CD8-positive, alpha-beta memory T cell (primary cell): ENCODE measurements at places on chromosomes 16 and 17. TPM values are rescaled to one million over a fixed set of nuclear protein-coding genes. Genes with fewer than 3 reads are reported as not detected.

Gene TSPAN10
- total RNA-seq, result 0.31 TPM

Gene PYDC1
- not detected for total RNA-seq

DNA sequence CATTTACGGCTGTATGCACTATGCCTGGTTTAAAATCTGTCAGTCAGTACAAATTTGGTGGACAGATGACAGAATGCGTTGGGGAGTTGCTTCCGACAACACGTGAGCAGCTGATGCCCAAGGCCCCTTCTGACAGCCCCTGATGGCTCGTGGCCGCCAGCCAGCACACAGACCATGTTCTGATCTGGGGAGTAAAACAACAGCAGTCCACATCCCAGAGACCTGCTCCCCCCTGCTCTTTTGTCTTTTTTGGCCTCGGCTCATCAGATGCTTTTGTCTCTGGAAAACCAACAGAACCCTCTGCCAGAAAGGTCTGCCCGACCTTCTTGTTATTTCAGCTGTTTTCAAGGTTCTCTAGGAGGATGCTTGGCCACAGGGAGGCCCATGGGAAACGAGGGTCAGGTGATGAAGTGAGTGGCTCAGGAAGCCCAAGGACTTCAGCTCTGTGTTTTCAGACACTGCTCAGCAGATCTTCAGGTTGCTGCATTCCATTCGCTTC, 10.8 kb downstream of the ARSG start:
- peaks cover 20% of the 10 kb centered on the region for H3K4me1 ChIP-seq
- H3K27me3 ChIP-seq, result no peaks in the 10 kb centered on the region
- no peak for DNase-seq
- H3K4me3 ChIP-seq, result no peak overlapping the region
- H3K27ac ChIP-seq, result no peak overlapping the region
- H3K36me3 ChIP-seq, result no peaks in the 10 kb centered on the region

GRCh38 chr16:16197331-16197730, 26.0 kb downstream of the ABCC6 start:
- H3K4me1 ChIP-seq, result no peaks in the 10 kb centered on the region
- DNase-seq, result no peak
- H3K27ac ChIP-seq, result no peak overlapping the region
- no peaks in the 10 kb centered on the region for H3K36me3 ChIP-seq
- H3K4me3 ChIP-seq, result no peak overlapping the region

Gene SECTM1
- 1.1 TPM for total RNA-seq

Gene MYCBPAP
- total RNA-seq, result 0.86 TPM

Gene PLEKHG4
- total RNA-seq, result 29.3 TPM

Gene NTN3
- total RNA-seq, result not detected

DNA sequence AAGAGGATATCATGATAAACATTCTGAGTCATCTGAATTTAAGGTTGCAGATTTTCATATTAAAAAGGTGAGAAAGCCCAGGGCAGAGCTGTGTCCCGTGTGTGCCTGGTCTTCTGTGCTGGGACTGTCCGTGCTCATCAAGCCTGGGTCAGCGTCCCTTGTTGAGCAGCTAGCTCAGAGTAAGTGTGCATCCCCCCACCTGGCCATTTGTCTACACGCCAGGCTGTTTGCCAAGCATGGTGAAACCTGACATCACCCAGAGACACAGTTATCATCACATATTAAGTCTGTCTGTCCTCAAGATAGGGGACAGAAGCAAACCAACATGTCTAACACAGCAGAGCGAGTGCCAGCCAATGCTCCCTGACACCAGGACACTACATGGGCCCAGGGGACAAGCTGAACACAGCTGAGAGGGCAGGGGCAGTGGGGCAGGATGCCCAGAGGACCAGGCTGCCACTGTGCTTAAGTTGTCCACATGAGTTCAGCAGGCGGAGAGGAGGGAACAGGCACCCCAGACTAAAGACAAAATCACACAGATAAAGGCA, 57.9 kb upstream of the CNEP1R1 start:
- H3K36me3 ChIP-seq, result no peaks in the 10 kb centered on the region
- H3K27me3 ChIP-seq, result peaks cover 4% of the 10 kb centered on the region
- no peaks in the 10 kb centered on the region for H3K4me1 ChIP-seq
- no peak overlapping the region for H3K4me3 ChIP-seq
- DNase-seq, result no peak
- H3K27ac ChIP-seq, result no peak overlapping the region

Gene TEX14
- 0.11 TPM for total RNA-seq

DNA sequence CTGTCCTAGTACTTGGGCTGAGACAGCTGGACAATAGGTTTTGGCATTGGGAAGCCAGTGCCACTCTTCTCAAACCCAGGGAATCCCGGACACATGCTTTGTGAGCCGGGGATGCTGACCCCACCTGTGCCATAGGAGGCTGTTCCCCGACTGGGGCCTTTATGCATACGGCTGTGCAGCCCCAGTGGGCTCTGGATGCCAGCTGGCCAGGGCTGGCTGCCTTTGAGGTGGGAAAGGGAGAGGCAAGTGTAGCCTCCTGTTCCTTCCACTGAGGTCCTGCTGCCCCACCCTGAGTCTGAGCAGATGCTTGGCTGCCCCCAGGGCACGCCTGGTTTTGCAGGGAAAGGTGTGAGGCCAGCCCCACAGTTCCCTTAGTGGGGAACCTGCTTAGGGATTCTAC, 105.7 kb downstream of the CCDC182 start:
- DNase-seq, result no peak
- no peak overlapping the region for H3K4me3 ChIP-seq
- no peak overlapping the region for H3K27ac ChIP-seq
- H3K4me1 ChIP-seq, result no peaks in the 10 kb centered on the region
- no peaks in the 10 kb centered on the region for H3K36me3 ChIP-seq

DNA sequence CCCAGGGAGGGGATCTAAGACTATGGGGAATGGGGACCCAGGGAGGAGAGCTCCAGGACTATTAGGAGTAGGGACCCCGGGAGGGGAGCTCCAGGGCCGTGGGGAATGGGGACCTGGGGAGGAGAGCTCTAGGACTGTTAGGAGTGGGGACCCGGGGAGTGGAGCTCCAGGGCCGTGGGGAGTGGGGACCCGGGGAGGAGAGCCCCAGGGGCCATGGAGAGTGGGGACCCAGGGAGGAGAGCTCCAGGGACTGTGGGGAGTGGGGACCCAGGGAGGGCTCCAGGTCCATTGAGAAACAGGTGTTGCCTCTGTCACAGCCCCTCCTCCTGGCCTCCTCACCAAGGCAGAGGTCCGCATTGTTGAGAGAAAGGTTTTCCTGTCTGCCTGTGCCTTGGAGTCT, 16.0 kb downstream of the MPRIP start:
- H3K27ac ChIP-seq, result no peak overlapping the region
- H3K4me3 ChIP-seq, result no peak overlapping the region
- no peak for DNase-seq
- peaks cover 6% of the 10 kb centered on the region for H3K4me1 ChIP-seq
- H3K27me3 ChIP-seq, result no peaks in the 10 kb centered on the region

- no peaks in the 10 kb centered on the region for H3K27me3 ChIP-seq
- no peak overlapping the region for H3K27ac ChIP-seq
- no peak for DNase-seq
- H3K36me3 ChIP-seq, result no peaks in the 10 kb centered on the region
These were observed 23.1 kb downstream of the GABARAPL2 start for GRCh38 chr16:75589306-75589705.

DNA sequence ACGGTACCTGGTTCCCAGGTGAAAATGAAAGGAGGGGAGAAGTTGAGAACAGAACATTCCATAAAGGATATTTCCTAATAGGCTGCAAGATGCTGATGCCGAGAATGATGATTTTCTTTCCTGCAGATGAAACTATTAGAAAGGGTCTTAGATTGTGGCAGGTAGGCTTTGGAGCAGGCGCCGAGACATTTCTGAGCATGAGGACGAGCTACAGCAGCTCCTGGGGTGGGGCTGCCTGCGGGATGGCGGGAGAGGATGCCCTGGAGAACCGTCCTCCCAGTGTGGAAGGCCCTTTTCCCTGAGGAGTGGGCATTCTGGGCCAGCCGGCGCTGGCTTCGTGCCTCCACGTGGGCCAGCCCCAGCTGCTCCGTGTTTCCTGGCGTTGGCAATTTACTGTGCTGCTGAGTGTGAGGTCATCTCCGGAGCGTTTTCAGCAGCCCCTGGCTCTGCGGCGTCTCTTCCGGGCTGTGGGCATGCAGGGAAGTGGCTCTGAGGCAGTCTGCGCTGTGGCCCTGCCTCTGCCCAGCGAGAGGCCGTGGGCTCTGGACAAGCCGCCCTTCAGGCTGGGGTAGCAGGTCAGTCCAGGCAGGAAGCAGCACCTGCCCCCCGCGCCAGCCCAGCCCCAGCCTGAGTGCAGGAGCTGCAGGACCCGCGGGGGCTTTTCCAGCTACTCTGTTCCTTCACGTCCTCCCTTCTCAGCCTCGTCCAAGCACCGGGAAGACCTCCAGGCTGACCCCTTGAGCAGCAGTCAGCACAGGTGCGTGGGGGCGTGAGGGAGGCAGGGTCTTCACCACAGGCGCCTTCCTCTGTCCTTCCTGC, 12.2 kb downstream of the ENGASE start:
- no peak overlapping the region for H3K4me3 ChIP-seq
- H3K36me3 ChIP-seq, result no peaks in the 10 kb centered on the region
- no peak for DNase-seq
- H3K27me3 ChIP-seq, result no peaks in the 10 kb centered on the region
- no peaks in the 10 kb centered on the region for H3K4me1 ChIP-seq

DNA sequence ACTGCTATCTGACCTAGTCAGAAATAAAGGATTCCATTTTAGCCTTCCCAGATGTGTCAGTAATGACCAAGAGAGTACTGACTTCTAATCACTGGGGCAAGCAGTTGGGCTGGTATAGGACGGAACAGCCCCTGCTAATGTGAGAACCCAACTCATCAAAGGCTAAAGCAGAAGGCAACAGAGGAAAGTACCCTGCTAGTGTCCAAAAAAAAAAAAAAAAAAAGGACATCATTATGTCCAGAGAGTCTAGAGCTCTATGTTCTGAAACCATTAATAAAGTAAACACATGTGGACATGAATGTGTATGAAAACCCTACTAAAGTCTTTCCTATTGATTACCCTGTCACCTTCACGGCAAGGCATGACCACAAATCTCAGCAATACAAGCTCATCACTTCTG, 85.0 kb downstream of the CYTH1 start:
- no peak overlapping the region for H3K4me3 ChIP-seq
- no peak for DNase-seq
- no peaks in the 10 kb centered on the region for H3K27me3 ChIP-seq
- no peaks in the 10 kb centered on the region for H3K4me1 ChIP-seq

DNA sequence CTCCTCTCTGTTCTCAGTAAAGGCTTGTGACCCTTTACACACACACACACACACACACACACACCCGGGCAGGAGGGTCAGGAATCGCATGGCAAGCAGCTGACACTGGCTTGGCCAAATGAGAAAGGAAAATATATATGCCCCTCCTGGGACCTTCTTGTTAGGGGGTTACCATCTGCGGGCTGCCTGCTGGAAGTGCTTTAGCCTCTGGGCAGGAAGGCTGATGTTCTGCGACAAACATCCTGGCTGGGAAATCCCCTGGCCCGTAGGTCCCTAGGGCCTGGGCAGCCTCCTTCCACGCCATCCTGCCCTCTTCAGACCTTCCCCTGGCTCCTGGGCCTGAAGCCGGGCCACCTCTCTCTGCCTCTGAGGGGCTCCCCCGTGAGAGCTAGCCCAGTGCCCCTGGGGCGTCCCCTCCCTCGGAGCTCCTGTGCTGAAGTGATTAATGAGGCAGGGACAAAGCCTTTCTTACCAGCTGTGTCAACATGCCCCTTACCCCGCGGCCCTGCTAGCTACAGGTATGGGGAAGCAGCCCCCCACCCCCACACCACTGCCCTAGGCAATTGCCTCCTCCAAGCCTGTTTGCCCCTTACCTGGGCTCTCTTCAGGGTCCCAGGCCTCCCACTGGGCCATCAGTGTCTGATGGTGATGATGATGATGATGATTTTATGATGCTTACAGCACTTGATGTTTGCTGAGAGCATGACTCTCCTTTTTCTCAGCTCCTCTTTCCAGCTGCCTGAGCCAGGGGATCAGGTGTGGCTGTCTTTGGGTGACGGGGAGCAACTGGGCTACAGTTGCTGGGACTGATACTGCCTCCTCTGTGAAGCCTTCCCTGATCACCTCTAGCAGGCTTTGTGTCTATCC, 32.8 kb upstream of the ETV4 start:
- no peaks in the 10 kb centered on the region for H3K27me3 ChIP-seq
- H3K27ac ChIP-seq, result no peak overlapping the region
- H3K4me1 ChIP-seq, result peaks cover 13% of the 10 kb centered on the region
- H3K36me3 ChIP-seq, result no peaks in the 10 kb centered on the region
- peak; percentile 3 for DNase-seq

Gene SRCIN1
- total RNA-seq, result 0.50 TPM

Gene KCTD19
- 1.4 TPM for total RNA-seq

GRCh38 chr16:9909072-9909825, 273.0 kb downstream of the GRIN2A start:
- H3K27me3 ChIP-seq, result no peaks in the 10 kb centered on the region
- H3K4me3 ChIP-seq, result no peak overlapping the region
- no peaks in the 10 kb centered on the region for H3K4me1 ChIP-seq
- no peaks in the 10 kb centered on the region for H3K36me3 ChIP-seq

Gene CCDC144A
- total RNA-seq, result 1.2 TPM

DNA sequence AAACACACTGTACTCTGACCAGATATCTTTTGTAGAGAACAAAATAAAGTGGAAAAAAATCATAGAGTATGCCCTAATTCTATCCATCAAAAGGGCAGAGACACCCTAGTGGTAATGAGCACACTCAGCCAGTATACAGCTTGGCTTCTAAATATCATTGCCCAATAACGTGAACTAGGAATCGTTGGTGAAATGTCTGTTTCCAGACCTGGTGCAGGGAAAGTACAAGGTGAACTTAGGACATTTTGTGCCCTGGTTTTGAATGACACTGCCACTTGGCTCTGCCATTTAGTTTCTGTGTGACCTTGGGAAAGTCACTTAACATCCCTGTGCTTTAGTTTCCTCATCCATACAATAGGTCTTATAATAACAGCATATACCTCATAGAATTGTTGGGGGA, 13.7 kb downstream of the AMFR start:
- DNase-seq, result no peak
- H3K27ac ChIP-seq, result no peak overlapping the region
- no peaks in the 10 kb centered on the region for H3K4me1 ChIP-seq
- H3K36me3 ChIP-seq, result peaks cover 32% of the 10 kb centered on the region
- H3K27me3 ChIP-seq, result no peaks in the 10 kb centered on the region

Gene CNTNAP4
- not detected for total RNA-seq

DNA sequence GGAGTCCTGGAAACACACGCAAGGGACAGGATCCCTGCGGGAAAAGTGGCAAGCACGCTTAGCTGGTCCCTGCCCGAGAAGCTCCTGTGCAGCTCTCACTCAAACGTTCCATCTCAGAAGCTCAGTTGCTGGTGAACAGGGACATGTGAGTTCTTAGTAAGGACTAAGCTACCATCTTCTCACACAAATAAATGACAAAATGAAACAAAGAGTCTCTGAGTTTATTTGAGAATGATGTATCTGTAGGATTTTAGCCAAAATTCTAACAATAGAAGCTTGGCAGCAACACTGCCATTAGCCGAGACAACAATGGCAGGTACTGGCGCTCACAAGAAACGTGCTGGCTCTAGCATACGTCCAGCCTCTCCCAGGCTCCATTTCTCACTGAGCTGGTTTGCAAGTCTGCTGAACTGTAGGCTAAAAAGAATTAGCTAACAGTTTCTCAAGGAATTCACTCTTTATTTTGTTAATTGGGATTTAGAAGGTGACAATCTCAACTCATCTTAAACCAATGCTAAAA, 90.2 kb downstream of the VPS53 start:
- no peak for DNase-seq
- H3K27me3 ChIP-seq, result no peaks in the 10 kb centered on the region
- H3K4me1 ChIP-seq, result no peaks in the 10 kb centered on the region
- H3K4me3 ChIP-seq, result no peak overlapping the region
